ENCODE measurements at places on chromosomes 5 and 9.
A peak's percentile ranks its signal among the peaks of the same experiment; 100 is the strongest.

DNA sequence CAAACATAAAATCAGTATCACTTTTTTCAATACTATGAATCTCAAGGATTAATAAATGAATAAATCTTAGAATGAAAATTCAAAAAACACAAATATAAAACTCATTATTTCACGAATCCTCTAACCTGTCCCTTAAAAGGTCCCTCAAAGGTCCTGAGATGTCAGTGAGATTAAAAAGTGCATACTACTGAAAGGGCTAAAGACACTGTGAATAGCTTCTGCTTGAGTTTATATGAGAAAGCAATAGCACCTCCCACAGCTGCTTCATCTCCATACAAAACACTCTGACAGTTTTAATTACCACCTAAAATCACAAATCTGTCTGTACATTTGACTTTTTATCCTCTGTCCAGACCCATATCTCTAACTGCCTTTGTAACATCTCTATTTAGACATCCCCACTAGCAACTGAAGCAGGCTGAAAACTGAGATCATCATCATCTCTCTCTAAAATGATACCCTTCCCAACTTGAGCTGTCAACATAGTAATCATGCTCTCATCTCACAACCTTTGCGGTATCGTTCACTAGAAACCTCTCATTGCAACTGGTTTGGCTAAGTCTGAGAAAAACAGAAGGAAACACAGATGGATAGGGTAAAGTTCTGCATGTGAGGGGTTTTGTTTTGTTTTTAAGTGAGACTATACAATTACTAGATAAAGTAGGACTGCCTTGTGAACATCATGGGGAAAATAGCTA, 56.3 kb downstream of the TBCA start:
- no peak for DNase-seq

- no peak for DNase-seq
Measured at GRCh38 chr9:133506653-133507038, 18.1 kb downstream of the MYMK start.

DNA sequence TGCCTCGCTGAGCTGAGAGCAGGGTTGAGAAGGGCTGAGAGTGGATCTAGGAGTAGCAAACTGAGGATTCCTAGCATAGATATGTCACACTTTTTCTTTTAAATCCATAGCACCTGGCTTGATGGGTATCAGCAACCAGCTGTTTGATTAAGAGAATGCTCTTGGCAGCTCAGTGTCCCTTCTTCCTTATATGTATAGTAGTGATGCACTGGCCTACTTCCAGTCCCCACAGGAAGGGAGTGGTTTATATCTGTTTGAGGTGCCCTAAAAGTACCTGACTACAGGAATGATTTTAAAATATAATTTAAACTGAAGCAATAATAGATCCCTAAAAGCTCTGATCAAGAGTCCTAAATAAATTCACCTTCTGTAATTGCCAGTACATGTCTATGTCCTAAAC, 546.8 kb upstream of the ZNF608 start:
- DNase-seq, result no peak

DNA sequence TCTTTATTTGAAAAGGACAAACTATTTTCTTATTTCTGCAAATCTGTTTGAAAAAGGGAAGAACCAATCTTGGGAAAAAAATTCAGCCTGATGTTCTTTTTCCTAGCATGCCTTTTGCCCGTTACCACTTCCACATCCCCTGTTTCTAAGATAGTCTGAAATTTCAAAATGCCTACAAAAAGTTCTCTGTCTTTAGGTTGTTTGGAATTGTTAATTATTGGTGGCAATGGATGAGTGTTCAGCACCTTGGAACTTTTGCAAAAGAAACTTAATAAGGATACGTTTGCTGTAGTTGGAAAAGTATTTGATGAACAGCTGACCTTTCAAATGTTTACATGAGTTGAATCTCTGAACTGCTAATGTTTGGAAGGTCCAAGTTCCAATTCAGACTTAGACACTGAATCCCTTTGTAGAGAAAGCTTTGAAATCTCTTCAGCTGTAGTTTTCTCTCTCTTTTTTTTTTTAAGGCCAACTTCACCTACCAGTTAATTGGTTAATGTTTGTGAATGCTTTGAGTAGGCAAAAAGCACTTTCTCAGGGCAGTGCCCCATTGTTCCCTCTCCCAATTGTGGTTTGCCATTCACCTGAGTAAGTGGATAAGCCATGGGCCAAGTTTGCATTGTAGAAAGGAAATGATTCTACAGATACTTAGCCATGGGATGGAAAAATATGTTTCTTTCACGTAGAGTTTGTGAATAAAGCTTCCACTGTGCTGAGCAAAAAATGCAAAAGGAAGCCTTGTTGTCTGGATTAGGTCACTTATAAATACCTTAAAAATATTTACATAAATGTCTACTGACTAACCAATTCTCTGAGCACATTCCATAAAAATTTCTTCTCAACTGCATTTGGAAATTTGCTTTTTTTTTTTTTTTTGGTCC, 156.4 kb upstream of the ELL2 start:
- DNase-seq, result no peak

DNA sequence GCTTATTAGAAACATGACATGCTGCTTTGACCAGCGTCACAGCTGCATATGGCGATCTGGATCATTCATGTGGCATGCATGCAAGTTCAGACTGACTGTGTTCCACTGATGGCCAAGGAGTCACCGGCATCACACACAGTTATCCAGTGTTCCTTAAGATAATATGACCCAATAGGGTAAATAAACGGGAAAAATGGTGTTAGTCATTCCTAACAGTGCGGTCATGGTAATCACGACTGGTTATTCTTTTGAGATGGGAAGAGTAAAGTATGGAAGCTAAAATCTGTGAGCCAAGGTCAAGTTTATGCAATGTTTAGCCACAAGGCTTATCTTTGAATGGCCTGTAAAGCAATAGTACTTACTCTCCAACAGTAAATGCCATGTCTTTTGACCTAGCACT, 29.3 kb upstream of the LVRN start:
- no peak for DNase-seq

DNA sequence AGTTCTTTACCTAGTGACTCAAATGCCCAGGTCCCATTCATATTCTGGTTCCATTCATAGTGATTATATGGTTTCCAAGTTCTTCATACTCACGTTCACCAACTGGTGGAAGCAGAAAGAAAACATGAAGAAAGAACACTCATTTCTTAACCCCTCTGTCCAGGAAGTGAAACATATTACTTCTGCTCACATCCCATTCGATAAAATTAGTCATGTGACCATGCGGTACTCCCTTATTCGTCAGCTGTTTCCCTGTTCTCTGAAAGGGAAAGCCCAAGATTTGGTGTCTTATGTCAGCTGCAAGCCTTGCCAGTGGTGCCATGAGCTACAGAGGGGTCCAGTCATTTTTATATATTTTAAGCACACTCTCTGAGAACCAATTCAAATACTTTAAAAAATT, 387.0 kb upstream of the DMAC1 start:
- DNase-seq, result no peak

GRCh38 chr9:111812337-111812736, 17.6 kb upstream of the SHOC1 start:
- no peak for DNase-seq

- DNase-seq, result peak; percentile 45
Measured at GRCh38 chr9:73116031-73116430, 35.6 kb upstream of the ANXA1 start.

Measured in CD4-positive, alpha-beta T cell treated with Interleukin-4 for 4 hours (primary cell).